ENCODE measurements at places on chromosomes 7 and 10.

DNA sequence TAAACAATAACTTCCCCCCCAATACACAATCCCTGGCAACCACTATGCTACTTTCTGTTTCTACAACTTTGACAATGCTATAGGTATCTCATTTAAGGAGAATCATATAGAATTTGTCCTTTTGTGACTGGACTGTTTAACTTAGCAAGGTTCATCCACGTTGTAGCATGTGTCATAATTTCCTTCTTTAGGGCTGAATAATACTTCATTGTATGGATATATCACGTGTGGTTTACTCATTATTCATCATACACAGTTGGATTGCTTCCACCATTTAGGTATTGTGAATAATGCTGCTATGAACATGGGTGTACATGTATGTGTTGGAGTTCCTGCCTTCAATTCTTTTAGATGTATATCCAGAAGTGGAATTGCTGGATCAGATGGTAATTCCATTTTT, 111.0 kb downstream of the LMBR1 start:
- no peak for DNase-seq

GRCh38 chr10:68362590-68362989, 29.9 kb upstream of the PBLD start:
- DNase-seq = no peak

DNA sequence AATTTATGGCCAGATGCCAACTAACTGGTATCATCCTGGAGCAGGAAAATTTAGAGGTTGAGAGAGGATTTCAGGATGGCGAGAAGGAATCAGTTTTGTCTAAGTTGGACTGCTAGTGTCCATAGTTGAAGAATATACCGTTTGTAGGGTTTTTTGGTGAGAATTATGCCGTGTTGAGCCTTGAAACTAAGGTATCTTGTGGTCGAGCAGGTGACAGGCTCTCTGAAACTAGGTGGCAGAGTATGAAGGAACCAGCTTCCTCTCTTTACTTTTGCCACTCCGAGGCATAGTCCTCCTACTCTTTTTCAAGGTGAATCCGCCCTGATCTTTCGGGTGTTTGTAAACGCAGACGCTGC, 9.7 kb downstream of the MDFIC start:
- DNase-seq = no peak

DNA sequence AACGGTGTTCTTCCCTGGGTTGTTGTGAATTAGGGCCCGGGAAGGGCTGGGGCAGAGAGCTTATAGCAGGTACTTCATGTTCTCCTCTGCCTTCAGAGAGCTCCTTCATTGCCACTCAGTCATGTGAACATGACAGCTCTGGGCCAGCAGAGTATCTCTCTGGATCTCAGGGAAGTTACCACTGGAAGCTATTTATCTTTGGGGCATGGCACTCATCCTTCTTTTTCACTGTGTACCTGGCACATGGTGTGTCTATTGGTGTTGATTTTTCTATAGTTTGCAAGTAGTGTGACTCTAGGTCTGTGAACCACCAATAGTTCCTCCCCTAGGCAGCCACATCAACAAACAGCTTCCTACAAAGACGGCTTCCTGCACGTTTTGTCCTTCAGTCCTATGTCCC, 156.6 kb downstream of the PKD1L1 start:
- DNase-seq = no peak

- no peak for DNase-seq
Measured at GRCh38 chr10:29611781-29612381, 22.9 kb downstream of the SVIL start.

DNA sequence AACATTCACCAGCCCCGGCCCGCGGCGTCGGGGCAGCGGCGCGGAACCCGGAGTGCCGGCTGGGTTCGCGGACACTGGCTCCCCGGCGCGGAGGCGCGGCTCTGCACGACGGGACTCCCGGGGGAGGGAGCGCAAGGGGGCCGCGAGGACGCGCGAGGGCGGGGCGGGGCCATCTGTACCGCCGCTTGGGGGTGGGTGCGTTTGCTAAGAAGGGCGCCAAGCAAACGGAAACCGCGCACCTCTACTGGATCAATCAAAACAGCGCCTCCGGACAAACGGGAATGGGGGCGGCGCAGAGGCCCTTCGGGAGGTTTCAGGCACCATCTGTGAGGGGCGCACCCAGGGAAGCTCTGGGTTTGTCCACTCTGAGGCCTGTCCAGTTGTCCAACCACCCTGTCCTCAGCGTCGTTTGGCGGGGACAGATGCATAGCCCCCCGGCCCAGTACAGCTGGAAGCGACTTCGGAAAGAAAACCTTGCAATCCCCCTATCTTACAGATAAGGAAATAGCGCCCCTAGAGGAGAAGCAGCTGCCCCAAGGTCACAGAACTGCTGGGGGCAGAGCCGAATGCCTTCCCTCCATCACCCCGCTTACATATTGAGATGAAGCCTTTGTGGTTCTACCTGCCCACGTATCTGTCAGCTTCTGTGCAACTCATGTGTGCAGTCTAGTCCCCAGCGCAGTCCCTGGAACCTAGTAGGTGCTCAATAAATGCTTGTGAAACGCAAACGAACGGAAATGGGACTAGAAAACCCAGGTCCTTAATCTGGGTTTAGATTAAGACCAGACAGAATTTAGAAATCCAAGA, 10.7 kb upstream of the SLIT1 start:
- DNase-seq = peak; percentile 62

GRCh38 chr10:8138471-8138870, 84.0 kb downstream of the GATA3 start:
- no peak for DNase-seq

DNA sequence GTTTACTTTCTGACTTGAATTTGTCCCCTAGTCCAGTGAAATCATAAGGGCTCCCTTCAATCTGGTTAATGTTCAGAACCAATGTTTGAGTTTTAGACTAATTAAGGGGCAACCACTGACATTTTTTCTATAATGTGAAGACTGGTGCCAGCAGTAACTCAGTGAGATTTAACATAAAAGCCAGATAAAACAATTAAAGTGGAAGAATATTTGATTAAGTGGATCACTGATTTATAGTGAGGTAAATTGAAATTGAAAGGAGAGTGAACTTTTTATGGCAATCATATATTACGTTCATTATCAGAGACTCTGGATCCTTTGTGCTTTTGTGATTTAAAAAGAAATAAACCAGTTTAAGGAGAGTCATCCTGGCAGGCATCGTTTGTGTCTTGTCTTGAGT, 246.8 kb downstream of the GATA3 start:
- no peak for DNase-seq

GRCh38 chr10:43502931-43503330, 66.0 kb downstream of the ZNF487 start:
- no peak for DNase-seq

GRCh38 chr10:127550861-127551260, 1.8 kb downstream of the NPS start:
- DNase-seq = no peak

- DNase-seq = no peak
Measured at GRCh38 chr10:96089116-96089515, 41.0 kb upstream of the ZNF518A start.

GRCh38 chr10:49185213-49185612, 3.0 kb downstream of the TMEM273 start:
- DNase-seq = no peak

DNA sequence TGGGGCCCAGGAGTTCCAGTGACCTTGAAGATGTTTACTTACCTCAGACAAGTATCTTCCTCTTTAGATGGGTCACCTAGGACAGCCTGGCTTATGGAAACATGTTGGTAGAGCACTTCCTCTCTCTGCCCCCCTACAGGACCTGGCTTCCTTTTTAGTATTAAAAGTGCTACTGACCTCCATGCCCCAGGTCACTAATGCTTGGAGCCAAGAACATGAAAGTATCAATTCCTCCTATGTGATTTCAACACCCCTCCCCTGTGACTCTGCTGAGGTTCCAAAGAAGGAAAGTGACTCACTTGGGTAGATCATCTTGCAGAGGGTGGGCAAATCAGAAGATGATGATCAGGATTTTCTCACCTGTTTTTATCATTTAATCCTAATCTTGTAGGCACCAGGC, 125.3 kb upstream of the CCDC6 start:
- DNase-seq = peak; percentile 43

GRCh38 chr7:3128857-3129490, 85.3 kb upstream of the CARD11 start:
- DNase-seq = no peak

GRCh38 chr7:96380111-96380512, 58.2 kb upstream of the SLC25A13 start:
- DNase-seq = no peak

GRCh38 chr7:71563276-71563675, 431.3 kb downstream of the GALNT17 start:
- no peak for DNase-seq

DNA sequence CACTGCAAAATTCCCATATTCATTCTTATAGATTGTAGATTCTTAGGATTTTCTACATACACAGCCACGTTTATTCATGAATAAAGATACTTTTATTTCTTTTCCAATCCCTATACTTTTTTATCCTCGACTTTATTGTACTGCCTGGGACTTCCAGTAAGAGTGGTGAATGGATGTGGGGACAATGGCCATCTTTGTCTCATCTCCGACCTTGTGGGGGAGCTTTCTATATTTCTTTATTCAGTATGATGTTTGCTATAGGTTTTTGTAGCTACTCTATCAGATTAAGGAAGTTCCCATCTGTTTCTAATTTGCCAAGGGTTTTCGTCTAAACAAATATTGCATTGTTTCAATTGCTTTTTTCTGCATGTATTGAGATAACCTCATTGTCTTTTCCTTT, 184.3 kb downstream of the FOXP2 start:
- no peak for DNase-seq

DNA sequence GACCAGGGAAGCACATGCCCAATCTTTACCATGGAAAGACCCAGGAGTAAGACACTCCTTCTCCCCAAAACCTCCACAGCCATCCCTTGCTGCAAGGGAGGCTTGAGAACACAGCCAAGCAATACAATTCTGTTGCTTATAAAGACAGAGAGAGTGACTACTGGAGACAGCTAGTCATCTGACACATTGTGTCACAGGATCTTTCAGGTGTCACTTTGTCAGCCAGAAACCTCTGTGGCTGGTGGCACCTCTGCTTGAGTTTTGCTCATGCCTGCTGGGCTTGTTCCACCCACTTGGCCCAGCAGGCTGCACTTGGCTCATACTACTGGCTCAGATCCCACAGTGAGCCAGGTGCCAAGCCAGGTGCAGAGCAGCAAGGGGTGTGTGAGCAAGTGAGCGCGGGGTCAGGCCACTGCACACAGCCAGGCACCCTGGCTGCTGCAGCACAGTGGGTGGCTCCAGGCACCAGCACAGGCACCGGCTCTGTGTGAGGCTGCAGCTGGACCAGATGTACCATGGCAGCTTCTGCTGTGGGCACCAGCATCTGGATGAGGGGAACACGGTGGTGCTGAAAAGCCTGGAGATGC, 12.4 kb upstream of the PRLHR start:
- DNase-seq = no peak

DNA sequence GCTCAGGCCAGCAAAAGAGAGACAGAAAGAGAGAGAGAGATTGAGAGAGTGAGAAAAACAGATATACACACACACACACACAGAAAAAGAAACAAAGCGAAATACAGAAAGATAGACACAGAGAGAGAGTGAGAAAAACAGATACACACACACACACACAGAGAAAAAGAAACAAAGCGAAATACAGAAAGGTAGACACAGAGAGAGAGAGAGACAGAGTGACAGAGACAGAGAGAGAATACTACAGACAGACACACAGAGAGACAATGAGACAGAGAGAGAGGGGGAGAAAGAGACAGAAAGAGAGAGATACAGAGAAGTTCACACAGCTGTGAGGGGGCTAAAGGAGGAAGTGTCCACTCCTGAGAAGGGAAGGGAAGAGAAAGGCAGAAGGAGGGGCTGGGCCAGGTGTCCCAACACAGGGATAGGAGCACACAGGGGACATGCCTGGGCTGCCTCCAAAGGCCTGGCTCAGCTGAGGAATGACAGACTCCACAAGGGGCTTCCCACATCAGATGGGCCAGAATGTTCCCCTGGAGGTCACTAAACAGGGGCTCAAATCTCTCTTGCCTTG, 4.3 kb downstream of the GCK start:
- no peak for DNase-seq

GRCh38 chr10:48634198-48634983, 29.5 kb upstream of the ARHGAP22 start:
- peak; percentile 71 for DNase-seq

DNA sequence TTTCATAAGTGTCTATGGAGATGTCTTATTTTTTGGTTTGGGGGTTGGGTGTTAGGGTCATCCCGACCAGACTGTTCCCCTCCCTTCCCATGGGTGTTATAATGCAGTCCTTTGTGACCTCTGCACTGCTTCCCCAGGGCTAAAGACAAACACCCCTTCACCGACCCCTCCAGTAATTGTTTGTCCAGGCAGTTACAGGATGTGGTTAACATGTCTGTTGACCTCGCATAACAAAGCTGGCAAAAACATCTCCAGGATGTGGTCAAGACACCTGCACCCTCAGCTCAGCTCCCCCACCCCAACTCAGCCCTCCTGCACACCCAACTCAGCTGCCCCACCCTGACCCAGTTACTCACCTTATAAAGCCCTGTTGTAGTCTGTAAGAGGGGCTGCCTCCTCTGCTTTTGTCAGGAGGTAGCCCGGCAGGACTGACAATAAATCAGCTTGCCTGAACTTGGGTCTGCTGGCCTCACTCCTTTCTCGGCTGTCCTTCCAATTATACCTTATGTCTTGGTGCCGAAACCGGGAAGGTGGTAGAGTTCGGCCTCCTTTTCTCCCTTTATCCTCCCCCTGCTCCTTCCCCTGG, 102.2 kb downstream of the ZNF92 start:
- DNase-seq = peak; percentile 78

DNA sequence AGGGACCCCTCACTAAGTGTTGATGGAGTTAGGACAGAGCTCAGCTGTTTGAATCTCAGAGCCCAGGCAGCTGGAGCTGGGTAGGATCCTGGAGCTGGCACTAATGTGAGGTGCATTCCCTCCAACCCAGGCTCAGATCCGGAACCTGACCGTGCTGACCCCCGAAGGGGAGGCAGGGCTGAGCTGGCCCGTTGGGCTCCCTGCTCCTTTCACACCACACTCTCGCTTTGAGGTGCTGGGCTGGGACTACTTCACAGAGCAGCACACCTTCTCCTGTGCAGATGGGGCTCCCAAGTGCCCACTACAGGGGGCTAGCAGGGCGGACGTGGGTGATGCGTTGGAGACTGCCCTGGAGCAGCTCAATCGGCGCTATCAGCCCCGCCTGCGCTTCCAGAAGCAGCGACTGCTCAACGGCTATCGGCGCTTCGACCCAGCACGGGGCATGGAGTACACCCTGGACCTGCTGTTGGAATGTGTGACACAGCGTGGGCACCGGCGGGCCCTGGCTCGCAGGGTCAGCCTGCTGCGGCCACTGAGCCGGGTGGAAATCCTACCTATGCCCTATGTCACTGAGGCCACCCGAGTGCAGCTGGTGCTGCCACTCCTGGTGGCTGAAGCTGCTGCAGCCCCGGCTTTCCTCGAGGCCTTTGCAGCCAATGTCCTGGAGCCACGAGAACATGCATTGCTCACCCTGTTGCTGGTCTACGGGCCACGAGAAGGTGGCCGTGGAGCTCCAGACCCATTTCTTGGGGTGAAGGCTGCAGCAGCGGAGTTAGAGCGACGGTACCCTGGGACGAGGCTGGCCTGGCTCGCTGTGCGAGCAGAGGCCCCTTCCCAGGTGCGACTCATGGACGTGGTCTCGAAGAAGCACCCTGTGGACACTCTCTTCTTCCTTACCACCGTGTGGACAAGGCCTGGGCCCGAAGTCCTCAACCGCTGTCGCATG, 5.2 kb downstream of the CHPF2 start:
- DNase-seq = no peak

- DNase-seq = no peak
Measured at GRCh38 chr10:17737027-17737965, 14.7 kb upstream of the TMEM236 start.
